ENCODE measurements at places on chromosomes 13 and 19.

GRCh38 chr13:59674616-59675015 is 489.1 kb downstream of the DIAPH3 start:
- DNase-seq = no peak

DNA sequence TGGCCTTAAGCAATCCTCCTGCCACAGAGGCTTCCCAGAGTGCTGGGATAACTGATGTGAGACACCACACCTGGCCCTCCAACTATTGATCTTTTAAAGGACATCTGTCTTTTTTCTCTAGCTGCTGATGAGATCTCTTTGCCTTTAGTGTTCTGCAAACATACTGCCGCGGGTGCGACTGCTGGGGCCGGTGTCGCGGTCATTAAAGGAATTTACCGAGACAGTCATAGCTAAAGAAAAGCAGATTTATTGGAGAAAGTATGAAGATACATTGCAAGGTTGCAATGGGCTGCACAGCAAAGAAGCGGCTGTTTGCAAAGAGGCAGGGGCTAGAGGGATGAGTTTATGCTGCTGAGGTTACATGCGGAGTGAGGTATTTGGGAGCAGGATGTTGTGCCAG is 31.2 kb upstream of the LRRC4B start:
- no peak for DNase-seq

DNA sequence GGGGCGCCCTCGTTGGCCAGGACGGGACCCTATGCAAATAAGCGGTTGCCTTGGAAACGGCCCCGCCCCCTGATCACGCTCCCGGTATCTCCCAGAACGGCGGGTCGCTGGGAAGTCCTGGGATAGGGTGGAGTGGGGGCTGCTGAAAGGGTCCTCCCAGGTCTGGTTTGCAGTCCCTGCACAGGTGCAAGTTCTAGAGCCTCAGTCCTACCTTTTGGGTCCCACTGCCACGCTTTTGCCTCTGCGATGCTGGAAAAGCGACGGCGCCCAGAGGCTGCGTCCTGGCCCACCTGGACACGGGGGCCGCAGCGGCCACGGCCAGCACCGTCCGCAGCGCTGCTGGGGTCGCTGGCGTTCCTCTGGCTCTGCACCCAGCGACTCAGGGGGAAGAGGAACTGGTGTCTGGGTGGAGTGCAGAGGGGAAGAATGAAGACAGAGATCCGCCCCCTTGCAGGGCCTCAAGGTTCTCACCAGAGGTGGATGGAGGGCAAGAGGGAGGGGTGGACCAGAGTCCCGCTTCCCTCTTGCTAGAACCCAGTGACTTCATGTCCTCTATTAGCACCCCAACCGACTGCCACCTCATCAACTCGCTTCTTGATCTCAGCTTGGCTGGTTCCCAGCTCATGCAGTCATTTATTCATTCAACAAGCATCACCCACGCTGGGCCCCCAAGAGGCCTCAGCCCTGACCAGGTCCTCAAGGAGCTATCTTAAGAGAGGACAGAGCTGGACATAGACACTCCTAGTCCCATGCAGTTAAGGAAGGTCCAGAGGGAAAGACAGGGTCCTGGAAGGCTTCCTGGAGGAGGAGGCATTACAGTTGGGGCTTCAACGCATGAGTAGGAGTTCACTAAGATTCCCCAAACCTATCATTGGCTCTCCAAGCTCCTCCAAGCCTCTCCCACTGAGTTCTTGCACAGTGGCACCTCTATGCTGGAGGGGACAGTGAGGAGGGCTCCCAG is at the start of gene LRRC25:
Gene LRRC25 (minus strand): TSS at position 381 of the 961 bp plus-strand sequence. CDS start 659 bp downstream, outside the sequence.
- DNase-seq = no peak

GRCh38 chr13:53007872-53008271 is 20.7 kb upstream of the OLFM4 start:
- DNase-seq = no peak

DNA sequence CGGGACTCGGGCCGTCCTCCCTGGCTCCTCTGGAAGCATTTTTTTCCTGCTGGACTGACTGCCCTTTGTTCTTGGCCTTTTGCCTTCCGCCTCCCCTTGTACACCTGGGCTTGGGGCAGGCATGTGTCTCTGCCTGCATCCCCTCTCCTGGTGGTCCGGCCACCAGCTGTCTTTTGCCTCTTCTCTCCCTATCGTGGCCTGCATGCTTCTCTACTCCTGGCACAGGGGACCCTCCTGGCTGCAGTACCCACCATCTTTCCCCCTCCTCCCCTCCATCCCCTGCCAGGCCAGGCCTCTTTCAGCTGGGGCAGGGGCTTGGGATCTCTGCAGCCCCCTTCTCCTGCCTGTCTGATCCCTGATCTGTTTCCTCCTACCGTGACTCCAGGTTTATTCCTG is 12.1 kb downstream of the WTIP start:
- DNase-seq = no peak

- no peak for DNase-seq
Observed at GRCh38 chr19:2475018-2475701, 767 bp upstream of the GADD45B start.

DNA sequence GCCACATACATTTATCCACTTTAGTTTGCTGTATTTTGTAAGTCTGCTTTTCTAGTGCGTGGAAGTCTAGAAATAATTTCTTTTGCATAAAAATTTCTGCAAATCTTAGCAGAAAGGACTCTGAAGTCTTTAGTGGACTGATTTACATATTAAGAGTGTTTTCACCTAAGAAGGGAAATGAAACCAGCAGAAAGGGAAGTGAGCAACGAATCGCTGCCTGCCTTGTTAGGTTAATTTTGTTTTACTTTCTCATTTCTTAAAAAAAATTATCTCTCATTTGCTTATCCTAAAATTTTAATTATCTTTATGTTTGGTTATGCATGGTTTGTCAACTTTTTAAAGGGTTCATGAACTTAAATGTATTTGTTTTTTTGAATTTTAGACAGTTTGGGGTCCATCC is 767 bp upstream of the GPR18 start:
- no peak for DNase-seq

GRCh38 chr19:34274284-34274826 is 20.0 kb downstream of the GARRE1 start:
- DNase-seq = no peak

GRCh38 chr19:48398102-48398374 is 4.6 kb downstream of the GRIN2D start:
- DNase-seq = no peak

- DNase-seq = no peak
Observed at GRCh38 chr13:113970810-113971470, 2.9 kb downstream of the C13orf46 start.

Measured in fibroblast of skin of left biceps (primary cell).